ENCODE measurements at places on chromosomes 2 and 18.

GRCh38 chr18:10784596-10785202 lies 258.9 kb downstream of the NAPG start:
- no peak for DNase-seq

- peak; percentile 20 for DNase-seq
Observed at GRCh38 chr2:105747254-105747894, 2.7 kb downstream of the NCK2 start.

DNA sequence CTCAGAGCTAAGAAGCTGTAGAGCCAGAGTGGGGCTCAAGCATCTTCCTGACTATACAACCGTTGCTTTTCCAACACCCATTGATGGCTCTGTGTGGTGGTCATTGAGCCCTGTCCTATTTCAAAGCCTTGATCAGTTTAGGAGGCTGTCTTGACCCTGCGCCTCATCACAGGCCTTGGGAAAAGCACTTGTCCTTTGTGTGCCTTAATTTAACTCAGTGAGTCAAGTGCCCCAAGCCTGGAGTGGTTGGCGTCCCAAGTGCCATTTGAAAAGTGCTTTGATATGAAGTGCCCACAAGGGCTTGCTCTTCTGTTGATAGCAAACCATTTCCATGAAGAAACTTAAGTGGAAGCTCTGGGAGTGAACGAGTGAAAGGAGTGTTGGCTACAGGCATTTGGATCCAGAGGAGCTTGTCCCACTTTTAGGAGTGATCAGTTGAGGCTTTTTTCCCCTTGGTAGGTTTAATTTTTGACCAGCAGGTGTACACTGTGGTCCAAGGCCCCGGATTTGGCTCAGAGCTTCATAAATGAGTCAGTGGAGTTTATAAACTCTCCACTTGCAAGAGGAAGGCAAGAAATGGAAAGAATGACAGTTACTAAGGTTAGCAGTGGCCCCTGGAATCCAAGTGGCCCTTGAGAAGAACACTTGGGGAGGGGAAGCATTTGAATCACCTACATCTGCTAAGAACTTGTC lies 50.3 kb downstream of the ACTR2 start:
- DNase-seq: no peak

GRCh38 chr2:43065036-43065435 lies 161.4 kb downstream of the ZFP36L2 start:
- DNase-seq: no peak

- no peak for DNase-seq
Observed at GRCh38 chr2:215712871-215713790, 277.3 kb upstream of the FN1 start.

- no peak for DNase-seq
Observed at GRCh38 chr2:118856978-118857676, 9.7 kb upstream of the EN1 start.

GRCh38 chr2:1498176-1498575 lies 84.9 kb downstream of the TPO start:
- no peak for DNase-seq

GRCh38 chr2:133937669-133938068 lies 316.2 kb upstream of the MGAT5 start:
- no peak for DNase-seq

DNA sequence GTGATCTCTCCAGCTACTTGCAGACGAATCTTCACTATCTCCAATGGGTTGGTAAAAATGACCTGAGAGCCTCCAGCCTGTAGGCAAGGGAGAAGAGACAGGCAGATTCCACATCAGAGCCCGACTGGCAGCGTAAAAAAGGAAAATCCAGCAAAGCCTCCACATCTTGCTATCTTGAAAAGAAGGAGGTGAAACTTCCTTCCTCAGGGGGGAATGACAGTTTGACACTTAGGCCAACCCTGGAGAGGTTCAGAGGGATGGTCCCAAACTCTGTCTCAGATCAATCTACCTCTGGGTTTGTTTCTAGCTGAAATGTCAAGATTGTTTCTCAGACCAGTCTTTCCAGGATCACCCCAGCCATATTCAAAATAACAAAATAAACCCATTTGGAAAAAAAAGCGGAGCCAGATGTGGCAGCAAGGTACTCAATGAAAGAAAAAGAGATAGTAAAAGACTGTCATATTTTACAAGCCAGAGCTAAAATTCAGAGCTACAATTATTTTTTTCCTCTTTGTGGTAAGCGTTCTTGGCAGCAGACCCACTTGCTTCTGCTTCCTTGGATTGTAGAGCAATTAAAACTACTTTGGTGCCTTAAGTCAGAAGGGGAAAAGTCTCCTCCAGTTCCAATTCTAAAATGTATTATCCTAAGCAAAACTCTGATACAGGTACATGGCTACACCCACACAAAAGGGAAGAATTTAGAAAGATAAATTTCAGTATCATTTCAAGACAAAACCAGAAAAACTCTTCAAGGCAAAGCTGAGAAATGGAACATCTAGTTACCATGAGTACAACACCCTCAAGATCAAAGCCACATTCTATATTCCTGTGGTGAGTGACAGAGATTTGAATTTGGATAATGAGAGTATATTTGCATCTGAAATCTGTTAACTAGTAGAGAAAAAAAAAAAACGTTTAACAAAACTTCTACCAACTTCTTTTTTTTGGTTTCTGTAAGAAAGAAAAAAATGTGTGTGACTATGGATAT lies 100.1 kb downstream of the SLC25A12 start:
- no peak for DNase-seq

DNA sequence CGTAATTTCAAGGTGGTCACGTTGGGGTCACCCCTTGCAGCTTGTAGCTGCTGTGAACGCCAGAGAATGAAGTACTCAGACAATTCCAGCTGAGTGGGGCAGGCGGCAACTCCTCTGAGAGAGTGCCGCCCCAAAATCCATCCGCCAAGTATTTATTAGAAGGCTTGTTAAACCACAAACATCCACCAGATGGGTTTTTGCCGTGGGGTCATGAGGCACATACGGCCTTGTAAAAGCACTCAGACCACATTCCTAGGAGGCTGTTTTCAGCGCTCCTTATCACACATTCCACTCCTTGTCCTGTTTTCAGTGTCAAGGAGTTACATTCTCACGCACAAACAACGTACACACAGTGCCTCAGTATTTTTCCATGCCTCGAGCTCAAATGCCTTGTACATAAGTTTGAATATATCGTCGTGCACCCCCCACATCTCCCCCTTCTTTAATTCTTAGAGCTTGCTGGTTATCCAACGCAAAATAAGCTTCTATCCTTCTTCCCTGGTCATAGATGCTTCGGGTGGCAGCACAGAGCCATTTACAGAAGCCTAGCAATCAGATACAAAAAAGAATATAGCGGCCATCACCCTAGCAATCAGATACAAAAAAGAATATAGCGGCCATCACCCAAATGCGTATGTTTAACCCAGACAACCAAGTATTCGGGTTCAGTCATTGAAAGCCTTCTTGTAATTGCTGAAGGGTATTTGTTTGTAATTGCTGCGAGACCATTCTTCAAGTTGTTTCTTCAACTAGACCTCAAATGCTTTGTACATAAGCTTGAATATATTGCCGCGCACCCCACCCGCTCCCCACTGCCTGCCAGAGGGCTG lies 7.3 kb downstream of the ALPP start:
- peak; percentile 98 for DNase-seq

- no peak for DNase-seq
Observed at GRCh38 chr2:172588931-172589330, 33.0 kb downstream of the PDK1 start.

DNA sequence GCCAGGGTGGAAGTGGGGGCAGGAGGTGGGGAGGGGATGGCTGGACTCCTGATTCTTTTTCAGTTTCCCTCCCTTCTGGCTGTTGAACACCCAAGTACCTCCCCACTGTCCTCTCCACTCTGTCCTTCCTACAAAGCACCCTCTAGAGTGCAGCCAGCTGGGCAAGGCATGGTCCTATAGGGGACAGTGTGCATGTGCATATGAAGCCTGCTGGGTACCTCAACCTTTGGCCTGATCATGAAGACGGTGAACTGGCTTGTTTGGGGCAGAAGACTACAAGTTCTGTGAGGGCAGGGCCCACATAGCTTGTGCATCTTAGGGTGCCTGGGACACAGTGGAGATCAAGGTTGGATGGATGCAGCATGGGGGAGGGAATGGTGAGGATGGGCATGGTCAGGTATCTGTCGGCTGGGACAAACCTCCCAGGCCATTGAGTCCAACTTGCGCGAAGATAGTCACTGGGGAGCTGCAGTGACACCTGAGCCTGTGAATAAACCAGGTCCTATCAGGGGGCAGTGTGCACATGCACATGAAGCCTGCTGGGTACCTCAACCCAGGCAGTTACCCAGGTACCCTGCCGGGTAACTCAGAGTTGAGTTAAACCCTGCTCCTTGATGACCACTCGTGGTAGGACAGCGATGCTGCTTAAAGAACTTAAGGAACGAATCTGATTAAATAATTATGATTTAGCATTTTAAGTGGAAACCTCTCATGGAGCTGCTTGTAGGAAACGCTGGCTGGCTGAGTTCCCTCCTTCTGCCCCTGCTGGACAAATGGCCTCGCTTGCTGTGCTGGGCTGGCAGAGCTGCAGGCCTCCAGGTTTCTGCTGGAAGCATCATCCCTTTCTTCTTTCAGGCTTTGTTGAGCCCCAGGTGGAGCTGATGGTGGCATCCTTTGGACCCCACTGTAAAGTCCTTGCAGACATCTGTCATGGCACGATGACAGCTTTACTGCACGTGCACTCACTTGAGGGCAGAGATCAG lies 84.0 kb downstream of the POLR1A start:
- DNase-seq: no peak

DNA sequence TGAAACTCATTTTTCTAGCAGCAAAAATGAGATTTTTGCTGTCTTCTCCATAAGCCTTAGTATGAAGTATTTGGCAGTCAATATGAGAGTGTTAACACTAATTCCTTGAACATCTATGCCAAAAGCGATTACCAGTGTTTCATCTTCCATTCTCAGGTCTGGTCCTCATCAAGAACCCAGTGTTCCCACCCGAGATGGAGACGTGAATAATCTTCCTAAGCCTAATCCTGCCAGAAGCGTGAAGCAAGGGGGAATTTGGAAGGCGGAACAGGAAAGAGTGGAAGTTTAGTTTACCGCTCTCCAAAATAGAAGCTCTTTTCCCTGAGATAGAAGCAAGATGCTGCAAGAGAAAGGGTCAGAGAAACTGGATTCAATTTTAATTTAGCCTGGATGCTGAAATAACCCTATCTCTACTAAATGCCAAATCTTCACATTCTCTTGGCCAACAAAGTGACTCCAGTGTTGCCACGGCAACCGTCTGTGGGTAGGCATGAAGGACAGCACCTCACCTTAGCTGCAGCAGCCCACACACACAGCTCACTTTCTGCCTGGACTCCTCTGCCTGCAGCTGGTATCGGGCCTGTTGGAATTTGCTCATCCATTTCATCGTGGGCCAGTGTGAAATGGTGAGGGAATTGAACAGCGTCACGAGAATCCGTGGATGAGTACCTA lies 711.1 kb downstream of the CBLN2 start:
- no peak for DNase-seq

- DNase-seq: peak; percentile 55
Observed at GRCh38 chr2:144703852-144704708, 184.2 kb upstream of the ZEB2 start.

GRCh38 chr18:366466-367061 lies 98.7 kb upstream of the THOC1 start:
- DNase-seq: no peak

DNA sequence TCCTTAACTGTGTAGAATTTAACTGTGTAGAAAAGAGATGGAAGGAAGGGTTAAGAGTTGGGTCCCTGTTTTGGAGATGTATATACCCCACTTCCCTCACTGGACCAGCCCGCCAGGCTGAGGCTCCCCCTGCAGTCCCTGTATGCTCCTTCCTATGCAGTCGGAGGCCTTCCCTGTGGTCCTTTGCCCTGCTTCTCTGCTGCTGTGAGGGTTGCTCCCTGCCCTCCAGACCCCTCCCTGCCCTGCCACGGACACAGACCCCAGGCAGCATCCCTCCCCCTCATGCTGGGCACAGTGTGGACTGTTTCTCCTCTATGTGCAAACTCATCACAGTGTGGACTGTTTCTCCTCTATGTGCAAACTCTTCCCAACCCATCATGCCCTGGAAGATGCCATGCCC lies 88.7 kb downstream of the TGOLN2 start:
- no peak for DNase-seq

- DNase-seq: peak; percentile 99
Observed at GRCh38 chr18:48952287-48953103, 1.7 kb upstream of the SMAD7 start.

GRCh38 chr18:73901566-73901965 lies 246.1 kb downstream of the FBXO15 start:
- no peak for DNase-seq

DNA sequence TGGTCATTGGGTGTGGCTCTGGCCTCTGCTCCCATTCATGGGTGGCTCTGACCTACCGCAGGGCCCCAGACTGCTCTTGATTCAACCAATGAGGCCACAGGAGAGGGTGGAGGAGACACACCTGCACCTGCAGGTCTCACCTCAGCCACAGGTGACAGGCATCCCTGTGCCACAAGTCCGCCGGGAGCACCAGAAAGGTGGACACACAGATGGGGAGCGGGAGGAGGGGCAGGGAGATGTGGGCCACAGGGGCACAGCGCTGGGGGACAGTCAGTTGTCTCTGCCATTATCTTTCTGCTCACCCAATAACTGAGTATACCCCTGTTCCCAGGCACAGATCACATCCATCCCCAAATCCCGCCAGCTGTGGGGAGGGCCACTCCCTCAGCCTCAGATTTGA lies 189.1 kb upstream of the SALL3 start:
- DNase-seq: no peak

- DNase-seq: peak; percentile 91
Observed at GRCh38 chr2:181677912-181678586, 2.3 kb downstream of the NEUROD1 start.

GRCh38 chr2:127847931-127848330 lies 10.0 kb downstream of the POLR2D start:
- DNase-seq: no peak

DNA sequence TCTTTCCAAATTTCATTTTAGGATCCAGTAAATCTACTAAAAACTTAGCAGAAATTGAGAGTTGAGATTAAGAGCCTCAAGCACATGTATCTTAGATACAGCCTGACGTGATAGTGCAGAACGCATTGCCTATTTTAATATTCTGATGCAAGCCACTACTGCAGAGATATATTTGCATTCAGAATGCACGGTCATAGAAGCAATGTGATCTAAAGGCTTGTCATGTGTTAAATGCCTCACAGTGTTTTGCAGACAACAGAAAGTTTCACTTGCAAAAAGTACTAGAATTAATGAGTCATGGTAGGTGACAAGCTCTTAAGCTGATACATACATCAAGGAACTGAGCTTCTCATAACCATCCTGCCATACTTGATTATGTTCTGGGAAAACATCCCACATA lies 886.7 kb upstream of the CHAC2 start:
- no peak for DNase-seq

DNA sequence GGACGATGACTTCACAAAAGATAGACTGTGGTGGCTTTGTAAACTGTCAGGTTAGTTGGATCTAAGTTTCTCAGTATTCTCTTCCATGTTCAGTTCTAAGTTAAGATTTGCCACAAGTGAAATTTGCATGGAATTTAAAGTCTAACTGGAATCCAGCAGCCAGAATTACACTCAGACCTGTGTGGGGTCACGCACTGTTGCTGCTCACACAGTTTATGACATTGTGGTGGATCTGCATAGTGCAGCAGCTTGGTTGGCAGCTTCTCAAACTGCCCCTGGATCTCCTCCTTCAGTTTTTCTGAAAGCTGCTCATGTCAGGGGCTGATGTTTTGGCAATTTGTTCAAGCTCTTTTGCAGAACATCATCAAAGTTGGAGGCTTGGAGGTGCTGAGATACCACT lies 228.1 kb upstream of the KCNJ3 start:
- no peak for DNase-seq

GRCh38 chr18:36095936-36096519 lies 28.7 kb upstream of the RPRD1A start:
- no peak for DNase-seq

Measured in islet precursor cell (in vitro differentiated cells).